ENCODE measurements at places on chromosomes 4 and X.
A peak's percentile ranks its signal among the peaks of the same experiment; 100 is the strongest.

- DNase-seq: no peak
These were observed 44.8 kb upstream of the HERC6 start for GRCh38 chr4:88333741-88334405.

GRCh38 chr4:23371533-23371932, 518.3 kb downstream of the PPARGC1A start:
- no peak for DNase-seq

- DNase-seq: no peak
These were observed 1075.1 kb upstream of the GRID2 start for GRCh38 chr4:91228659-91229058.

GRCh38 chr4:15493411-15493810, 23.7 kb downstream of the CC2D2A start:
- DNase-seq: no peak

DNA sequence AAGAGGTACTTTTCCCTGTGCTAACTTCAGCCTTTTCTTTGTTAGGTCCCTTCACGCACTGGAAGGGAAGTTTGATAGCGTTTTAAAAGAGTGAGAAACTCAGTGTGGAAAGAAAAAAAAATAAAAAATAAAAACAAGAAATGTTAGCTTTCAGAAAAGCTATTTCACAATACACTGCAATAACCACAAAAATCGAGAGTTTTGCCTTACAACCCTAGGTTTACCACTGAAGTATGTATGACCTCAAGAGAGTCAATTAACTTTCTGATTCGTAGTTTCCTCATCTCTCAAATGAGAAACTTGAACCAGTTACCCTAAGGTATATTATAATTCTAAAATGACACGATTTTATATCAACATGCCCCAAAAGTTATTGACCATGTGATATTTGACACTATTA, 93.9 kb upstream of the JADE1 start:
- DNase-seq: no peak

- peak; percentile 32 for DNase-seq
These were observed 760.6 kb upstream of the EPHA5 start for GRCh38 chr4:66430856-66431255.

DNA sequence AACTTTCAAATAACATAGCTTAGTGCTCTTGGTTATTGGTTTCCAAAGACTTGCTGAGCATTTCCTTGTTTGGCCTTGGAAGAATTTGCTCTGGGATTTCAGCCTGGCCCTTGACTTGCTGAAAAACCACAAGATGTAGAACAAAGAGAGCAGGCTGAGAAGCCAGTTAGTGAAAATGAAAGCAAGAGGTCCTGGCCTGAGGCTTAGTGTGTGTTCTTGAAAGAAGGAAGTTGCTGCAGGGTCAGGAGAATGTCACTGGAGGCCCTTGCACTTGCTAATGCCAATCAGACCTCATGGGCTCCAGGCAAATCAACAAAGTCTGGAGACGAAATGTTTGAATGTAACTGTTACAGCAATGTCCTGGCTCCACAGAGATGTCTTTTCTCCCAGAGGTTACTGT, 79.4 kb downstream of the SYNPO2 start:
- peak; percentile 85 for DNase-seq

GRCh38 chr4:151263455-151263854, 13.5 kb upstream of the PRSS48 start:
- DNase-seq: no peak

DNA sequence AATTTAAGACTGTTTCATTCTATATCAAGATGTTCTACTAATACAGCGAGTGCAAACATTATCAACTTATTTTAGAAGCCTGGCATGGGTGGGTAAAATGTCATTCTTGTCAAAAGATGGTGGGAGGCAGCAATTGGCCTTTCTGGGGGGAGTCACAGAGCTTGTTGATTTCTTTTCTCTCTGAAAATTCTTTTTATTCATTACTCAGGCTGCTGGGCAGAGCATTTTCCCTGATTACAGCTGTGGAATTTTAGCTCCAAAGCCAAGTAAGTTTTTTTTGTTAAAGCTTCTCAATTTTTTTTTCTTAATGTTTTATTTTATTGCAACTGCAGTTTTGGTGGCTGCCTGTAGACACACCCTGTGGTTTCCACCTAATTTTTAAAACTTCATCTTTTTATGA, 50.4 kb downstream of the GPC4 start:
- DNase-seq: no peak

- DNase-seq: no peak
These were observed 108.9 kb downstream of the USP46 start for GRCh38 chr4:52550186-52550585.

GRCh38 chr4:153210727-153211126, 6.5 kb downstream of the TRIM2 start:
- DNase-seq: no peak

- peak; percentile 54 for DNase-seq
These were observed 103.9 kb downstream of the MAML3 start for GRCh38 chr4:140049849-140050637.

GRCh38 chr4:143711543-143712154, 11.2 kb upstream of the FREM3 start:
- no peak for DNase-seq

DNA sequence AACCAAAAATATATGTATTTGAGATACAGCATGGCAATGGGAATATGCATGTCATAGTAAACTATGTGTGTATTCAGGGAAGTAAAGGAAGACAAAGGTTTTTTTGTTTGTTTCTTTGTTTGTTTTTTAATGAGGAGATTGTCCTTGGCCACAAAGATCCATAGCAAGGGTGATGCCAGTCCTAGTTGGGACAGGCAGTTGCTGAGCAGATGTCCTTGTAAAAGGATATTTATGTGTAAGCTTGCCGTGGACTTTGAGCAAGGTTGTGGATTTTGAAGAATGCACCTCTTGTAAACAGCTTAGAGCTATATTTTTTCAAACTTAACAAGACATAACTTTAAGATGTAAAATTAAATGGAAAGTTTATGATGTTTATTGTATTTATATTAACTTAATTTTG, 69.9 kb upstream of the GABRE start:
- no peak for DNase-seq

DNA sequence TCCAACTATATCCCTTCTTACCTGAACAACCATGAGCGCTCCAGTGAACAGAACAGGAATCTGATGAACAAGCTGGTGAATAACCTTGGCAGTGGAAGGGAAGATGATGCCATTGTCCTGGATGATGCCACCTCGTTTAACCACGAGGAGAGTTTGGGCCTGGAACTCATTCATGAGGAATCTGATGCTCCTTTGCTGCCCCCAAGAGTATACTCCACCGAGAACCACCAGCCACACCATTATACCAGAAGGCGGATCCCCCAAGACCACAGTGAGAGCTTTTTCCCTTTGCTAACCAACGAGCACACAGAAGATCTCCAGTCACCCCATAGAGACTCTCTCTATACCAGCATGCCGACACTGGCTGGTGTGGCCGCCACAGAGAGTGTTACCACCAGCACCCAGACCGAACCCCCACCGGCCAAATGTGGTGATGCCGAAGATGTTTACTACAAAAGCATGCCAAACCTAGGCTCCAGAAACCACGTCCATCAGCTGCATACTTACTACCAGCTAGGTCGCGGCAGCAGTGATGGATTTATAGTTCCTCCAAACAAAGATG, 870.2 kb downstream of the ADGRL3 start:
- DNase-seq: no peak

DNA sequence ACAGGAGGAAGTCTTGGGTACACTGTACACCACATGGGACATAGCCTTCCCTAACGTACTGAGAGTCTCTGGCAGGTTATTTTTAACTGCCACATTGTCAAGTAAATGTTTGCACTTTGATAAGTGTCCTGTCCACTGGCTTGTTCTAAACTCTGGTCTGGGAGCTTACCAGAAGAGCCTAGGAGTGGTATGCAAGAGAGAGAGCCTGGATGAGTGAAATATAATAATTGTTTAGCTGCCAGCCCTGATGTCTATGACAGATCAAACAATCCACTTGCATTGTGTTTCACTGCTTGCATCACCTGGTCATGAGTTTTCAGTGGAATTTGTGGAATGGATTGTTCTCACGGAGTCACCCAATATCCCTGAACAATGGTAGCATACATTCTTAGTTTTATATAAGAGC, 91.6 kb downstream of the SHROOM3 start:
- DNase-seq: peak; percentile 16

GRCh38 chr4:156408749-156409148, 455.1 kb upstream of the CTSO start:
- no peak for DNase-seq

GRCh38 chr4:22471999-22472461, 43.8 kb downstream of the ADGRA3 start:
- DNase-seq: no peak

- peak; percentile 32 for DNase-seq
These were observed 841.9 kb downstream of the PCDH18 start for GRCh38 chr4:136690360-136690759.

DNA sequence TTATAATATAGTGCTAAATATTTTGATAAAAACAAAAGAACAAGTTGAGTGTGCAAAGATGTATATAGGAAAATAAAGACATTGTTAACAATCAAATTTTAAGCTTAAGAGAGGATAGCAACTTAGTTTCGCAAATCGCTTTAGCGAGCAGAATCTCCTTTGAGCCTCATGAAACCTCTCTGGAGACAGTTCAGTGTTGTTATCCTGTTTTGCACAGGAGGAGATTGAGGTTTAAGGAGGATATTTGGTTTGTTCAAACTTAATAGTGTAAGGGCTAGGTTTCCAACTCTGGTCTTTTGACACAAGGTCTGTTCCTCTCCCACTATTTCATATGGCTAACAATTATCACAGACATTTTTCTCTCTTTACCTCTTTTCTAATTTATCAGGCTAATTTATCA, 1848.5 kb upstream of the TENM3 start:
- DNase-seq: no peak

- DNase-seq: no peak
These were observed 39.6 kb upstream of the TMEM150C start for GRCh38 chr4:82601242-82602015.

- no peak for DNase-seq
These were observed 124.6 kb upstream of the NAP1L5 start for GRCh38 chr4:88822034-88822789.

- peak; percentile 21 for DNase-seq
These were observed 231.7 kb upstream of the TAPT1 start for GRCh38 chr4:16457944-16458343.

GRCh38 chr4:99205153-99205979, 13.7 kb downstream of the ADH6 start:
- no peak for DNase-seq

- DNase-seq: no peak
These were observed 133.0 kb upstream of the PLS3 start for GRCh38 chrX:115427861-115428410.

- DNase-seq: peak; percentile 52
These were observed 68.3 kb upstream of the PGM2 start for GRCh38 chr4:37758226-37758625.

DNA sequence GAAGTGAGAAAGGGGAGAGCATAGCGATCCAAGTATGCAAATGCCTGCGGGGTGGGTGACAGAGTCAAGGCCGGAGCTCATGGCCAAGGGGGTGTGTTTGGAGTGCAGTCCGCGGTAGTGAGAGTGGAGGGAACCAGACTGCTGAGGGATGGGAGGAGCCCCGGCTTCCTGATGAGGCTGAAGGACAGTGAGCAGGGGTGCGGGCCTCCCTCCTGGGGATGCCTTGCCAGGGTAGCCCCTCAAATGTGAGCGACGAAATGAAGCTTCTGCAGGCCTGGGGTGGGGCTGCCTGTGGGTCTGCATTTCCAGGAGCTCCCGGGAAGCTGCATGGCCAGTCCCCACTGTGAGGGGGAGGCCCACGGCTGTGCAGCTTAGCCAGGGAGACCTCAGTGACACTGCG, 45.0 kb downstream of the PSAPL1 start:
- no peak for DNase-seq

DNA sequence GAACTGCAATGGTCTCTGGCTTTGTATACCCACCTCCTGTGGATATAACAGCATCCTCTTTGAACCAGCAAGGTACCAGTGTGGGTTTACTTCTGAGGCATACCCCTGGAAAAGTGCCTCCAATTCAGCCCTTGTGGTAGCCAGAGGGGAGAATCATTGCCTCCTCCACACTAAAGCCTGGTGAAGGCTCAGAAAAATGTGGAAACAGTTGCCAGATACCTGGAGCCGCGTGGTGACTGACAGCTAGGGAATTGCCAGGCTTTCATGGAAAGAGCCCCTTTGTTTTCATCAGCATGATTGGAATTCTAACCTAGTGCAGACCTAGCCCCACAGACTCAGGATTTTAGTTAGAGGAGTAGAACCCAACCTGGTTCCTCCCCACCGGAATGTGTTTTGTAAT, 168.6 kb upstream of the KLF3 start:
- DNase-seq: no peak

DNA sequence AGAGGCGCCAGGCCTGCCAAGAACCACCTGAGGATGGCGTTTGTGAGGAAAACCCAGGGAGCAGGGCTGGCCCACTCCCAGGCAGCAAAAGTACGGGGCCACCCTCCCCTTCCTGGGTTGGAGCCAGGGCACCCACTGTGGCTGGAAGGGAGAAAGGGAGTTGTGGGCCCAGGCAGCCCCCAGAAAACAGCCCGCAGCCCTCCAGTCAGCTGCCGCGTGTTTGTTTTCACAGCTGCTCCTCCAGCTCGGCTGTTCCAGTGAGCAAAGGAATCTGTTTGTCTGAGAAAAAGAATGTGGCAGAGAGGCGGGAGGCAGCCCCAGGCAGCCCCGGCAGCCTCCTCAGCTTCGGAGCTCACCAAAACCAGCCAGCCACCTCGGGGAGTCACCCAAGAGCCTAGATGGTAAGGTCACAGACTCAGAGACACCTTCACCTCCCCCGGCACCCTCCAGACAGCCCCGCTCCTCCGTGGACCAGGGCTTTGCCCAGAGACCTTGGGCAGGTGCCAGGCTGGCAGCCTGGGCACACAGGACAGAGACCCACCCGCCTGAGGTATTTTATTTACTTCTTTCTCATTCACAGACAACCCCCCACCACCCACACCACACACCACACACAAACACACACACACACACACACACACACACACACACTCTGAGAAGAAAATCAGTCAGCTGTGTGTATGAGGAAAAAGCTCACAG, 338.1 kb downstream of the BCOR start:
- no peak for DNase-seq

DNA sequence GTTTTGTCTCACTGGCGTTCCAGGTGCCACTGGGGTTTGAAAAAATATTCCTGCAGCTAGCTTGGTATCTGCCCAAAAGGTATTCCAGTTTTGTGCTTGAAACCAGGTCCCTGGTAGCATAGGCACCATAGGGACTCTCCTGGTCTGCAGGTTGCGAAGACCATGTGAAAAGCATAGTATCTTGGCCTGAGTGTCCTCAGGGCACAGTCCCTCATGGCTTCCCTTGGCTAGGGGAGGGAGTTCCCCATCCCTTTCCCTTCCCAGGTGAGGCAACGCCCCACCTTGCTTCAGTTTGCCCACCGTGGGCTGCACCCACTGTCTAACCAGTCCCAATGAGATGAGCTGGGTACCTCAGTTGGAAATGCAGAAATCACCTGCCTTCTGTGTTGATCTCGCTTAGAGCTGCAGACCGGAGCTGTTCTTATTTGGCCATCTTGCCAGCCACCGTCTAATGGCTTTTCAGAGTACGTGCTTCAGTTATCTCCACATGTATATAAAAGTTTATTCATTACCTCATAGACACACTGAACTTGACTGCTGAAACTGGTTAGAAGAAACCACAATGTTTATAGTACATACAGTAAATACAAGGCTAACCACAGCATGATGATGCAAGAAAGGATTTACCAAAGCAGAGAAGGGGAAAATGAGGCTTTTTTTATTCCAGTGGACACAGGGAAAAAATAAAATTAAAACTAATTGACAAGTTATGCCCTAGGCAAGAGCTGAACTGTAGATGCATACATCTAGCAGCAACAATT, 10.6 kb downstream of the PBDC1 start:
- DNase-seq: no peak

GRCh38 chrX:15781961-15782699, 8.2 kb upstream of the ZRSR2 start:
- no peak for DNase-seq

GRCh38 chrX:13463608-13464007, 105.8 kb upstream of the EGFL6 start:
- DNase-seq: peak; percentile 91
